GM04503 (cell line): ENCODE measurements at places on chromosomes 13 and 19.

- DNase-seq, result no peak
Observed at GRCh38 chr19:7701654-7702457, at the start of gene FCER2. TSS of gene FCER2 (minus strand) at chr19:7702131. CDS start at chr19:7699760, 2,371 bp downstream.

DNA sequence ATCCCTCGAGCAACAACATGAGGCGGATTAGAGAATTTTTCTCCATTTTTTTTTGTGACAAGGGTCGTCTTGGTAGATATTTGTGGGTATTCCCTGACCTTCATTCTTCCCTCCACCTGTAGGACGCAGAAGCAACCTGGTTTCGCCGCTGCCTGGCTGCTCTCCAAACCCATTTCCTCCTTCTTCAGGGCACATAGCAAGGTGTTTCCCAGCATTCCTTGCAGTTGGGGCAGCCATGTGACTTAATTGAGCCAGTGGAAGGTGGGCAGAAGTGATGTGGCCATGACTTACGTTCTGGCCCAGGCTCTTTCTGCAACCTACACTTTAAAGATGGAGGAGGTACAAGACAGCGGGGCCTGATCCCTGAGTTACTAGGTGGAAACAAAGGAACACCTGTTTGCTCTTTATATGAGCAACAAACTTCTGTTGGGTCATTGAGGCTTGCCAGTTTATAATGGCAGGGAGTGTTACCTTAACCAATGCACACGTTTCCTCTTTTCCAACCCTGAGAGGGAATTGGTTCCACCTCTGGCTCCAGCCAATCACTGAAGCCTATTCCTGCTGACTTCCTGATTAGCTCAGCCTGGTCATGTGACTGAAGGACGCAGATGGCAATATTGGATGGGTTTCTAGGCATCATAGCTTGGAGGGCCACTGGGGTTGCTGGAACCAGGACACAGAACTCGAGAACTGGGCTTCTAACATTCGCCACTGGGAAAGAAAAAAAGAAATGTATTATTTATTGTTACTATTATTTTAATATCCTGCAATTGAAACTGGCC lies 30.8 kb upstream of the ZNRF4 start:
- no peak for DNase-seq

DNA sequence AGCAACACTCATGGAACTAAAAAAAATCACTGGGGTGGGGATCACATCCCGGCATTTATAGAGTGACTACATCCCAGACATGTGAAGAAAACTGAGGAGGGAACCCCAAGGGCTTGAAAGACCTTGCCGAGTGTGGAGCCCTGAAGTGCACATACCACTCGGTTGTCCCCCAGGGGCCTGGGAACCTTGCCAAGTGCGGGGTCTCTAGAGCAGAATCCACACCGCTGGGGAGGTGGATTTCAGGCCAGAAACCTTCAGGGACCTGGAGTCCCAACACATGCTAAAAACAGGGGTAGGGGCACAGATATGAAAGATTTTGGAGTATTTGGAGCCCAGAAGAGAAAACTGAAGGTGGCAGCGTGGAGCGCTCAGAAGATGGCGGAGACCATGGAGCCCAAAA lies 35.2 kb downstream of the ERICH4 start:
- DNase-seq, result no peak

GRCh38 chr13:79044415-79044814 lies 361.6 kb downstream of the RBM26 start:
- no peak for DNase-seq

DNA sequence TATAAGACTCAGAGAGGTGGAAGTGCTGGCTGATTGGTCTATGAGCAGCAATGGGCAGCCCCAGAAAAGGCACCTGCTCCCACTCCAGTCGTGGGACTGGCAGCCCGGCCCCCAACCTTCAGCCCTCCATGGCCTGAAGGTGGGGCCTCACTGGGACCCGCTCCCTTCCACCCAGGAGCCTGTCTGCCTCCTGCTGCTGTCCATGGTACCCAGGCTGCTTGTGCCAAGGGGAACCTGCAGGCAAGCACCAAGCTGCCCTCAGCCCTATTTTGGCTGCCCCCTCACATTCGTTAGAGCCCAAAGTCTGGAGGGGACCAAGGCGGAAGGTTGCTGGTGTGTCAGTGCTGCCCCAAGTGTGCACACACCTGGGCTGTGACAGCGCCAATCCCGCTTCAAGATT lies 2304.9 kb downstream of the PCDH9 start:
- no peak for DNase-seq

DNA sequence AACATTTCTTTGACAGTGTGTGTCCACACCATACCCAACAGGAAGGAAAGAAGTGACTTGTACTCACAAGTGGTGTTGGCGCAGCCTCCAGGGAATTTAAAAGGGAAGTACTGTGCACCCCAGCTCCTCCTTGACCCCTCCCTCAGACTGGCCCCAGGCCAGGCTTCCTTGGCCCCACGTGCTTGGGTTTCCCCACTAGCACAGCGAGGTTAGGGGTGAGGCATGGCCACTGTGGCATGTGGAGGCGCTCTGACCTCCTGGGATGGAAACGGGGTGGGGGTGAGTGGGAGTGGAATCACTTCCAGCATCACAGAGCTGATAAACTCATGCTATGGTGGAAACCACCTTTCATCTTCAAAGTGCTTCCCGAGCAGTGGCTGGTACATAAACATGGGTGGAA lies 168.6 kb downstream of the ZNF536 start:
- DNase-seq, result no peak

DNA sequence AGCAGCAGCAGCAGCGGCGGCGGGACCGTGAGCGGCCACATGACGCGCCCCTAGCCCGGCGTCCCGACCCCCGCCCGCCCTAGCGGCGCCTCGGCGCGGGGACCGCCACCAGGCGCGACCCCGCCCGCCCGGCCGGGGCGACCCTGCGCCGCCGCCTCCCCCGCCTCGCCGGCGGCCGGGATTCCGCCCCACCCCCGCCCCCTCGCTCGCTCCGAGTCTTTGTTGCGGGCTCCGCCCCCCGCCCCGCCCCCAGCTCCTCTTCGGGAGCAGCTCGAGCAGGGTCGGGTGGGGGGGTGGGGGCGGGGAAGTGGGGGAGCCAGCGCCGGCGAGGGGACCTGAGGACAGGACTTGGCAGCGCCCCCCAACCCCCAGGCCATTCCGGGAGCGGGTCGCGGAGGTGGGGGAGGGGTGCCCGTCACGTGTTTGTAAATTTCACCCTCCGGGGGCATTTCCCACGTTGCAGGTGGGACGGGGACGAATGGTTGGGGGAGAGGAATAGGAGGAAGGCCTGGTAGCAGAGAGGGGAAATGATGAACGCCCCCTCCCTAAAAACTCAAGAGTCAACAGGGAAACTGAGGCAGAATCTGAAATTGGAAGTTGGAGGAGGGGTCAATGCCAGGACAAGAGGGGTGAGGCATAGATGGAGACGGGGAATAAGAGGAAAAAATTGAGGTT lies at the start of gene OLFM2:
OLFM2 (minus strand) TSS at position 190 of the 675 bp plus-strand sequence; CDS start at position 41, 149 bp downstream.
- DNase-seq, result no peak

- no peak for DNase-seq
Observed at GRCh38 chr19:7550987-7551761, 15.7 kb downstream of the PNPLA6 start.

- no peak for DNase-seq
Observed at GRCh38 chr13:108734676-108735075, 105.3 kb downstream of the MYO16 start.

GRCh38 chr19:55178781-55179599 lies 1.1 kb downstream of the SYT5 start:
- DNase-seq, result no peak

- no peak for DNase-seq
Observed at GRCh38 chr13:20519875-20520274, 5.8 kb downstream of the CRYL1 start.

DNA sequence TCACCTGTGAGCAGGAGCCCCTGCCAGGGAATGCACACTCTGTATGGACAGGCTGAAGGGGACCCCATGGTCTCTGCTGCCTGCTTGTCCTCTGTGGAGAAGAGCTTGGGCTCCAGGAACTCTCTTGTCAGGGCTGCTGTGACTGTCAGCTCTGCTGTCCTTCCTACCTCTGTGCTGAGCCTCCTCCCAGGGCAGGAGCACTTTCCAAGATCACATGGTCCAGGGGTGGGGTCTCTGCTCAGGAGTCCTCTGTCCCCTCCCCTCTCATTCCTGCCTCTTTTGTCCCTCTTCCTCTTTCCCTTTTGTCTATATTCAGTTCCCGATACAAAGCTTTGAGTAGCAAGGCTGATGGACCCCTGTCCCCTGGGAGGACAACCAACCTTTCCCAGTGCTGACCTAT lies at the start of gene CEACAM7:
CEACAM7 (minus strand) TSS at position 173 of the 400 bp plus-strand sequence; CDS start at position 68, 105 bp downstream.
- no peak for DNase-seq

GRCh38 chr13:110329798-110330461 lies 22.8 kb downstream of the COL4A2 start:
- no peak for DNase-seq

GRCh38 chr13:28376604-28377003 lies 118.3 kb downstream of the FLT1 start:
- no peak for DNase-seq

DNA sequence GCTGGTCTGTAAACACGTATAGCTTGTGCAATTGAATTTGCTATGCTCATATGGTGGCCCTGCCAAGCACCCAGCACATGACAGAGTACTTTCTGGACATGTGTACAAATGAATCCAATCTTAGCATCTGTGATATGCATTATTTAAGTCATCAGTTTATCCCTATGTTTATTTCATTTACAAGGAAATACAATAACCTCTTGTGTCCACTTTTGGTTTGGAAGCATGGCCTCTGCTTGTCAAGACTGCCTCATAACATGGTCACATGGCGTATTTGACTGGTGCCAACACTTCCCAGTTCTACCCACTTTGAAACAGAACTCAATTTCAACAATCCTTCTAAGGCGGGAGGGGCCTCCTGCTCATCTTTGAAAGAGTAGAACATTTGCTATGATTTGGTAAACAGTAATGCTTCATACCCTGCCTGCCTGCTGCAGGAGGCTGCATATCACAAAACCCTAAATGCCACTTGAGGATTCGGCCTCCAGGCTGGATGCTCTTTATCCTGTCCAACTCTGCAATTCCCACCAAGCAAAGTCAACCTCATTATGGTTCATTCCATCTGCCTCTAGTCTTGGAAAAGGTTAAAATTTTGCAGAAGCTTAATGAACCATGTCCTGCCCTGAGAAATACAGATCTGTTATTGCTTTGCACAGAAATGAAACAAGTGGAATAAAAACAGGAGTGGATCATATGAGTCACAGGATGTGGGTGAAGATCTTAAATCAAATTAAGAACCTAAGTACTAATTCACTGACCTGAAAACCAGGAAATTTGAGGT lies 151.3 kb downstream of the CYSLTR2 start:
- DNase-seq, result no peak

- no peak for DNase-seq
Observed at GRCh38 chr13:39505151-39505550, 97.8 kb downstream of the LHFPL6 start.

- DNase-seq, result no peak
Observed at GRCh38 chr19:16626796-16627192, 1.2 kb downstream of the MED26 start.

DNA sequence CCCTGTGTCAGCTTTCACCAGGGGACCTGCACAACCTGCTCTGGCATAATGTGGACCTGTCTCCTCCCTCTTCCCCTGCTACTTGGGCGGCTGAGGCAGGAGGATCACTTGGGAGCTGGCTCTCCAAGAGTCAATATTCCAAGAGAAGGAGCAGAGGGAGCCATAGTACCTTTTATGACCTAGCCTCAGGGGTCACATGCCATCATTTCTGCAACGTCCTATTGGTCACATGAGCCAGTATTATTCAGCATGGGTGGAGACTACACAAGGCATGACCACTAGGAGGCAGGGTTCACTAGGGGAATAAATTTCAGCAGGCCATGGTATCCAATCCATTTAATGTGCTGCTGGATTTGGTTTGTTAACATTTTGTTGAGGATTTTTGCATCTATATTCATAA lies 12.0 kb upstream of the SHFL start:
- no peak for DNase-seq

DNA sequence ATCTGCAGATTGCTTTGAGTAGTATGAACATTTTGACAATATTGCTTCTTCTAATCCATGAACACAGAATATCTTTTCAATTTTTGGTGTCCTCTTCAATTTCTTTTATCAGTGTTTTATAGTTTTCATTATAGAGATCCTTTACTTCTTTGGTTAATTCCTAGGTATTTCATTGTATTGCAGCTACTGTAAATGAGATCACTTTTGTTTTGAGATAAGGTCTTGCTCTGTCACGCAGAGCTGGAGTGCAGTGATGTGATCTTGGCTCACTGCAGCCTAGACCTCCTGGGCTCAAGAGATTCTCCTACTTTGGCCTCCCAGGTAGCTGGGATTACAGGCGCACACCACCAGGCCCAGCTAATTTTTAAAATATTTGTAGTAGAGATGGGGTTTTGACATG lies 9.8 kb downstream of the CYP2A7 start:
- no peak for DNase-seq

GRCh38 chr13:70612881-70613280 lies 504.6 kb upstream of the KLHL1 start:
- DNase-seq, result no peak

DNA sequence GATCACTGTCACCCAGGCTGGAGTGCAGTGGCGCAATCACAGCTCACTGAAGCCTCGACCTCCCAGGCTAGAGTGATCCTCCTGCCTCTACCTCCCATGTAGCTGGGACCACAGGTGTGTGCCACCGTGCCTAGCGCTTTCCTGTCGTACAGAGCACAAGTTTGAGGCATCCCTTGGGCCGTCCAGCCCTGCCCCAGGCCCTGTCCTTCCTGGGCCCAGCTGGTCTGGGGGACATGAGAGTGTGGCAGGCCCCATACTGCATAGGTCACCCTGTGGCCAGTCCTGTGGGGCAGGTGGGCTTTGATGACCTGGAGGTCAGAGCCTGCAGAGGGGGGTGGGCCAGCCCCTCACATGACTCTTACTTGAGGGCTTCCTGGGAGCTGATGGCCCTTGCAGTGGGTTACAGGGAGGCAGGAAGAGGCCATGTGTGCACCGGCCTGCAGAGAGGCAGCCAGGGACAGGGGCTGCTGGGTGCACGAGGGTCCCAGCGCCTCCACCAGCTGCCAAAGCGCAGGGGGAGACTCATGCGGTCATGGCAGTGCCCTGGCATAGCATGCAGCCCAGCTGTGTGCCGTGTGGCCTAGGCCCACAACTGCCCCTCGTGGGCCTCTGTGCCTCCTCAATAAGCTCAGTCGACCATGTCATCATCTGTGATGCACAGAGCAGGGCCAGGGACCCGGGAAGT lies 61.4 kb downstream of the KDM4B start:
- no peak for DNase-seq

- DNase-seq, result no peak
Observed at GRCh38 chr13:25345576-25345975, 26.2 kb upstream of the ATP8A2 start.

- DNase-seq, result no peak
Observed at GRCh38 chr19:44758596-44758995, 10.1 kb downstream of the BCL3 start.

- DNase-seq, result no peak
Observed at GRCh38 chr13:27522847-27523246, 72.5 kb upstream of the MTIF3 start.

DNA sequence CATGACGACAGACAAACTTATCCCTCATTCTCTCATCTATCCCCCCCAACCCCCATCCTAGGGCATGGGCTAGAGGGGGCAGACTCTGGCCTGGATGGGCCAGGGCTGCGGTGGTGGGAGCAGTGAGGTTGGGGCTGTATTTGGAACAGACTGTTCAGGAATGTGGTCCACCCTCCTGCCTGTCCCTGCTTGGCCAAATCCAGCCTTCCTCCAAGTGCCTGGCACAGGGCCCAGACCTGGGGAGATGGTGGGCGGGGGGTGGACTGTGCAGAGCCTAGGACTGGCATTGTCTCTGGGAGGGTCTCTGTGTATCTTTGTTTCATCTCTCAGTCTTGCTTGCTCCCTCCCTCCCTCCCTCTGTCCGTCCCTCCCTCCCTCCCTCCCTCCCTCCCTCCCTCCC lies 14.2 kb downstream of the EGLN2 start:
- no peak for DNase-seq
